Stimulated activated CD8-positive, alpha-beta memory T cell treated with anti-CD3 and anti-CD28 coated beads, Interleukin-12 subunit alpha, Interleukin-12 subunit beta, amount 100 ng/mL, for 1 hour (primary cell): ENCODE measurements at places on chromosomes 11 and 22.

- no peak for DNase-seq
Observed at GRCh38 chr11:62905296-62905695, 15.9 kb downstream of the CHRM1 start.

DNA sequence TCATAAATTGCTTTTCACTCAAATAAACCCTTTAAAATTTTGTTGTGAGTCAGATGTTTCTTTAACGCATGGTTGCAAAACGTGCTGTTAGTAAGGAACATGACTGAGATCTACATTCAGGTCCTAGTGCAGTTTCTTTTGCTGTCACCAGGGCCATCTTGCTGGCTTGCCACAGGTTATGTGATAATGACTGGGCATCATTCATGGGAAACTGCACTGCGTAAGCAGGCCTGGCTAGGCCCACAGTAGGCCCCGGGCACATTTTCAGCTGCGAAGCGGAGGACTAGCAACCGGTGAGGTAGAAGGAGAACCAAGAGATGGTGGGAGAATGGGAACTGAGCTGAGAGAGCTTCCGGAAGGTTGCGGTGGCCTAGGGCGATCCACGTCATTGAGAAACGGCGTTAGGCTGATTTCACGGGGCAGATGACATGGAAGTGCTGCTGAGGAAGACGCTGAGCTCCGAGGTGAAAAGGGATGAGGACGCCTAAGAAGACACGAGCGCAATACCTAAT, 3.2 kb upstream of the KLHDC7B start:
- DNase-seq, result no peak

DNA sequence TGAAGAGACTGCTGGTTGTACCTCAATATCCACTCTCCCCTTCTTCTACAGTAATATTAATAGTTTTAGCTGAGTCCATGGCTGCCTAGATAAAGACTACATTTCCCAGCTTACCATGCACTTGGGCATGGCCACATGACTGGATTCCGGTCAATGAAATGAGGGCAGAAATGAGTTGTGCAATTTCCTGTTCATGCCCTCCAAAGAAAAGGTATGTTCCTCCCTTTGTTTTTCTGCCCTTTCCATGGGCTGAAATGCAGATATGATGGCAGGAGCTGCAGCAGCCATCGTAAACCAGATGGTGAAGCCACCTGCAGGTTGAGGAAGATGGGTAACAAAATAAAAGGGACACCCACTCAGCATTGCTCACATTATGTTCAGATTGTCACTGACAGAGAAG, 15.3 kb upstream of the ELFN2 start:
- DNase-seq, result no peak

DNA sequence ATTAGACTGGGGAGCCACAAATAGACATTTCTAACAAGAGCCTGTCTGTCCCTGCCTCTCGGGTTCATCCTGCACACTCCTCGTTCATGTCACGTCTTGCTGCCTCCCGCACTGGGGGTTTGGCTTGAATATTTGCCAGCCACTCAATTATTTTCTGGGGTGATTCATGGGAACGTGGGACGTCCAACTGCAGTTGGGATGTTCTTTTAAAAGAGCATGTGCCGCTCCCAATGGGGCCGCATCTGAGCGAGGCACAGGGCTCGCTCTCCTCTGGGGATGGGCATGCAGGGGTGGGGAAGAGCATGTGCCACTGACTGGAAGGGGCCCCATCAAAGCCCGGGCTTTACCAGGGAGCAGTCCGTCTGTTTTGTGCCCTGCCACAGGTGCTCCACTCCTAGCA, 43.4 kb downstream of the PARVG start:
- no peak for DNase-seq

GRCh38 chr11:69828971-69829344, 9.7 kb upstream of the FGF3 start:
- no peak for DNase-seq

DNA sequence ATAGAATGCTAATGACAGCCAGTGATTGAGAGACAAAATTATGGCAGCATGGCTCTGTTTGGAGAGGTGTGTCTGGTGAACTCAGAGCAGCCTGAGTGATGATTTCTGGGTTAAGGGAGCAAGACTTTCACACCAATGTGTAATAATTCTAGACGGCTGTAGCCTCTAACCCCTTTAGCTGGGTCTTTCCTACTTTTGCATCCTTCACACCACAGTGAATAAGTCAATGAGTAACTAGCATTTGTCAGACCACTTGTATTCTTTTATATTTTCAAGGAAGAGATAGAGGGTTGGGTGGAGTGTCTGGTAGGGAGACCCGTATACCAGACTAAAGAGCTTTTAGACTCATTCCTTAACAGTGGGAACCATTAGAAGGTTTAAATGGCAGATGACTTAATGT, 50.4 kb downstream of the ATXN10 start:
- DNase-seq, result no peak

DNA sequence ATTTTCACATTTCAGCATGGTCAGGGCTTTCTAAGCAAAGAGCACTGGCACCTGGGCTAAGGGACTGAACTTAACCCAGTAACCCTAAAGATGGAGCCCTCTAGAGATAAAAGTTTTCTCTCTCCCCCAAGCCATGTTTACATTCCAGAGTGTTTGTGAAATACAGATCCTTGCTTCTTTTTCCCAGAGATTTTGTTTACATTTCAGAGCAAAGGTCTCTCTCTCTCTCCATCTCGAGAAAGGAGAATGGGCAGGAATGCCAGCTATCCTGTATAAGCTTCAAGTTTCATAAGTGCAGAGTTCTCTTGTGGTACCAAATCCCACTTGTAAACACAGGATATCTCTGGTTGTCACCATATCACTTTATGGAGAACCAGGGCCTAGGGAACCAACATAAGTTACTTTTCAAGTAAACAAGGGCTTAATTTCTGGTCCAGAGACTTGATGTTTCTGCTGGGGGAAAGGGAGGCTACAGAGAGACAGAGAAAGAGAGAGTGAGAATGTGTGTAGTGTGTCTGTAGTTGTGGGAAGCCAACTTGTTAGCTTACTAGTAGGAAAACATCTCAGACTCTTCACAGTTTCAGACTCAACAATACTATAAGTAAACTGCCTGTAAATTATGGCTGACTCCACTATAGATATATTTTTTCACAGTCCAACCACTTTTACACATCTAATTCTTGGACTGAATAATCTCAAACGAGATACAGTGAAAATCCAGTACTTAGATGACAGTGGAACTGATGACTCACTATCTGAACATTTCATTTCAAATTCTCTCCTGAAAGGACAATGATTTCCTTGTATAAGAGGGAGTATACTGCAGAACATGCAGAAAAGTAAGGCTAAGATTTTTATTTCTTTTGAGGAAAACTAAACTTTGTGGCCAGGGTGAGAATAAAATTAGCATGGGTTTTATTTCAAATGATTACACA, 76.2 kb downstream of the ARHGAP32 start:
- DNase-seq, result no peak

GRCh38 chr22:36770513-36771231, 5.2 kb downstream of the IFT27 start:
- DNase-seq, result no peak

DNA sequence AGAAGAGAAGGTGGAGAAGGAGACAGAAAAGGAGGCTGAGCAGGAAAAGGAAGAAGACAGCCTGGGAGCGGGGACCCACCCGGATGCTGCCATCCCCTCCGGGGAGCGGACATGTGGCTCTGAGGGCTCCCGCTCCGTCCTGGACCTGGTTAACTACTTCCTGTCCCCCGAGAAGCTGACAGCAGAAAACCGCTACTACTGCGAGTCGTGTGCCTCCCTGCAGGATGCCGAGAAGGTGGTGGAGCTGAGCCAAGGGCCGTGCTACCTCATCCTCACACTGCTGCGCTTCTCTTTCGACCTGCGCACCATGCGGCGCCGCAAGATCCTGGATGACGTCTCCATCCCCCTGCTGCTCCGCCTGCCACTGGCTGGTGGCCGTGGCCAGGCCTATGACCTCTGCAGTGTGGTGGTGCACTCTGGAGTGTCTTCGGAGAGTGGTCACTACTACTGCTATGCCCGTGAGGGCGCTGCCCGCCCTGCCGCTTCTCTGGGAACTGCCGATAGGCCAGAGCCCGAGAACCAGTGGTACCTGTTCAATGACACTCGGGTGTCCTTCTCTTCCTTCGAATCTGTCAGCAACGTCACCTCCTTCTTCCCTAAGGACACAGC, 21.4 kb downstream of the USP35 start:
- no peak for DNase-seq

GRCh38 chr11:78061088-78061920, 2.4 kb upstream of the THRSP start:
- DNase-seq, result no peak

GRCh38 chr22:24803064-24803542, 2.9 kb upstream of the SGSM1 start:
- DNase-seq, result peak; percentile 33

GRCh38 chr11:34749666-34750659, 129.1 kb downstream of the EHF start:
- no peak for DNase-seq
